ENCODE measurements at places on chromosomes 6 and 20.

GRCh38 chr20:1103751-1104150 is 14.7 kb upstream of the PSMF1 start:
- DNase-seq = no peak

GRCh38 chr6:138410048-138410735 is 6.2 kb downstream of the HEBP2 start:
- DNase-seq = no peak

DNA sequence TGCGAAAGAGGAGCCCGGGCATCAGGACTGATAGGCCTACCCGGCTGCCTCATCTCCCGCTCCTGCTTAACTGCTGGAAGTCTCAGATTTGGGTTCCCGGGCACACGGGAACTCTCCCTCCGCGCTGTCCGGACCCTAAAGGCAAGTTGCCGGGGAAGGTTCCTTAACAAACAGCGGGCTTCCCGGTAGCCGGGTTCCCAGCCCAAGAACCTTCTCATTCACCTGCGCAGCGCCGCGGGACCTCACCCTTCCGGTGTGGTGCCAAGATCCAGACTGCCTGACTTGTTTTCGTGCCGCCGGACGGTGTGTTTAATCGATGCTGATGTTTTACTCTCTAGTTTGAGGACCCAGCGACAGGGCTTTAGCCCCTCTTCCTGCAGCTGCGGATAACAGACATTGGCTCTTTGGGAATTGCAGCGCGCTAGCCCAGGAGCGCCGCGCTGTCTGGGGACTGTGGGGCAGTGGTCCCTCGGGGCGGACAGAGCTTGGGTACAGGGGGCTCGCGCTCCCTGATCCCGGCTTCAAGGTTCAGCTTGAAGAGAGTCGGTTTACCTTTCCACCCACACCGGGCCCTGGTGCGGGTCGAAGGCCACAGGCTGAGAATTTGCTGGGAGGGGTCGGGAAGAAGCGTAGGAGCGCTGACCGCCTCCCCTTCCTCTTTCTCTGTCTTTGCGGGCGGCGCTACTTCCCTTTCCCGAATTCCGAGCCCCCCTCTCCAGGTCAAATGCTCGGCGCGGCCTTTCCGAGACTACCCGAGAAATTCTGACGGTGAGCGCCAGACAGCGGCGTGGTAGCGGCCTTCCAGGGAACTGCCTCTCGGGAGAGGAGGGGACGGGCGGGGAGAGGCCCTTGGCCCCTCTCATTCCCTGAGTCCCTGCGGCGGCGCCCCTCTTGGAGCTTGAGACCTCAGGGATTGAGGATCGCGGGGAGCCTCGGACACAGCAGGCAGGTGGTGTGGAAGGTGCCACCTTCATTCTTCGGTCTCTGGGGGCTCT is 17.2 kb downstream of the ABT1 start:
- DNase-seq = no peak

DNA sequence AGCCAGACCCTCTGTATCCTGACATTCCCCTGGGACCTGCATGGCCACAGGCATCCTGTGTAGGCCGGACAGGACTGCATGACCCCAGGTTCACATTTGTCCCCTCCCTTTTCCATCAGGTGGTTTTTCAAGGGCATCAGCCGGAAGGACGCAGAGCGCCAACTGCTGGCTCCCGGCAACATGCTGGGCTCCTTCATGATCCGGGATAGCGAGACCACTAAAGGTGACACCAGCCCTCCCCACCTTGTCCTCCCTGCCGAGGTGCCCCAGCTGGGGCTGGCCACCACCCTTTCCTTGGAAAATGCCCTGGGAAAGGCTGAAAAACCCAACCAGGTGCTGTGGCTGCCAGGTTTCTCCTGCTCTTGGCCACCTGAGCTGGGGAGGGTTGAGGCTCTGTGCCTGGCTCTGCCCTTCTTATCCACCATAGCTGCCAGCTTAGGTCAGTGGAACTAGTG is 27.6 kb downstream of the HCK start:
- no peak for DNase-seq

GRCh38 chr20:24744747-24745146 is 204.3 kb upstream of the CST7 start:
- DNase-seq = no peak
